LNCaP clone FGC (cell line): ENCODE measurements at places on chromosomes 2 and 18.

GRCh38 chr18:8751692-8752091 lies 46.3 kb downstream of the MTCL1 start:
- DNase-seq, result no peak

DNA sequence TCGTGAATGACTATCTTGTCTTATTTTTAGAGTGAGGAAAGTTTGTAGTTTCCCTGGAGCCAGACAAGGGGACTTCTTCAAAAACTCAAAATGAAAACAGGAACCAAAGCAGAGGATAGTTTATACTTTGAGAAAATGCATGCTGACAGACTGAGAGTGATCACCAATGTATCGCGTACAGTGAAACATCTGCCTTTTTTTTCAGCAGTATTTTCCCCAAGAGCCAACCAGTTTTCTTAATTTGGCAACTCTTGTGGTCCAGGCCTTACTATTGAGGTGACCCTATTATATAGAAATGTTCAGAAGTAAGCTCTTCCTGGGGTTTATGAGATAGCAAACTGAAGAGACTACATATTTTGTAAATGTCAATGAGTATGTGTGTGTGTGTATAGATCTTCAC lies 153.7 kb upstream of the VRK2 start:
- DNase-seq, result no peak

DNA sequence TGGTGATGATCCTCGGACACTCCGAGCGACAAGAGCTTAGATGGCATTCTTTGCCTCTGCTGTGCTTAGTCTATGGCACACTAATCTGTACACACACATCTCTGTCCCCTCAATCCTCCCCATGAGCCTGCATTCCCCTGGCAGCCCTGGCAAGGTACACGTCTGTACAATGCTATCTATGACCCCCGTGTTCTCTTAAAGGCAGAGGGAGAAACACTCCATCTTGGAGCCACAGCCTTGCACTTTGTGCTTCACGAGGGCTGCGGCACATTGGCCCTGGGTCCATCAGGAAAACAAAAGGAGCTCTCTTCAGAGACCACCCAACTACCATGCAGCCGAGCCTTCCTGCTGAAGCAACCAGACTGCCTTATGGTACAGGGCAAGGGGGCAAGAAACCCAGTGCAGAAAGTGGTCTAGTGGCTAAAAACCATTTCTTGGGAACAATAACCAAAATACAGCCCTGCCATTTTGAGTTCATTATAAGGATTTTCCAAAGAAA lies 42.5 kb downstream of the STEAP3 start:
- DNase-seq, result no peak

DNA sequence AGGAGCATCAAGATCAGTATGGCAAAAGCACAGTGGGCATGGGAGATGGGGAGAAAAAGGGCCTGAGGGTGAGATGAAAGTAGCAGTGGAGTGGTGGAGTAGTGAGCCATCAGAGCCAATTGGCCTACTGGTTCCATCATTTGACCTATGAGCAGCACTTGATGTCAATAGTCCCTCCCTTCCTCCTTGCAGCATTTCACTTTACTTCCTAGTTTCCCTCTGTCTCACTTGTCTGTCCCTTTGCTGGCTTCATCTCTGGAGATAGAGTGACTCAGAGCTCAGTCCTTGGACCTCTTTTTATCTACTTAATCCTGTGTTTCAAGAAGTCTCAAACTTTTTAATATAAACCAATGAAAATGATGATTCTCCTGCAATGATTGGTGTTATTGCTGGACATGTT lies 32.1 kb downstream of the FBXO48 start:
- no peak for DNase-seq

- DNase-seq, result no peak
Observed at GRCh38 chr2:234031207-234031606, 19.3 kb upstream of the SPP2 start.

DNA sequence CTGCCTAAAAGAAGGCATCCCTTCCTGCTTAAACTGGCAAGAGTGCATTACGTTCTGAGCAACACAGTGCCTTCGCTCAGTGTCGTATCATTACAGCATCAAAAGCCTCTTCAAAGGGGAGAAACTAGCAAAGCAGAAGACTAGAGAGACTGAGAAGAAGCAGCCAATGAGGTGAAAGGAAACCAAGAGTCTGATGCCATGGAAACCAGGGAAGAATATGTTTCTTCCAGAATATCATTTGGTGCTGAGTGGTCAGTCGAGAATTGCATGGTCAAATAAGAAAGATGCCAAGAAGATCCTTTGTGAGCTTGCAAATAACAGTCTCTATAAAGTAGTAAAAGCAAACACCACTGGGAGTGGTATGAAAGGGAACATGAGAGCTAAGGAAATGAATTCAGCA lies 312.1 kb upstream of the CHST9 start:
- DNase-seq, result peak; percentile 39

- DNase-seq, result no peak
Observed at GRCh38 chr2:181844551-181845290, 46.8 kb upstream of the ITPRID2 start.

GRCh38 chr2:198517976-198518375 lies 713.6 kb downstream of the PLCL1 start:
- DNase-seq, result no peak

GRCh38 chr2:38818565-38818964 lies 40.6 kb downstream of the GEMIN6 start:
- no peak for DNase-seq

GRCh38 chr2:148582679-148583511 lies 61.7 kb upstream of the EPC2 start:
- DNase-seq, result no peak

- no peak for DNase-seq
Observed at GRCh38 chr2:137939026-137939425, 25.2 kb upstream of the HNMT start.

DNA sequence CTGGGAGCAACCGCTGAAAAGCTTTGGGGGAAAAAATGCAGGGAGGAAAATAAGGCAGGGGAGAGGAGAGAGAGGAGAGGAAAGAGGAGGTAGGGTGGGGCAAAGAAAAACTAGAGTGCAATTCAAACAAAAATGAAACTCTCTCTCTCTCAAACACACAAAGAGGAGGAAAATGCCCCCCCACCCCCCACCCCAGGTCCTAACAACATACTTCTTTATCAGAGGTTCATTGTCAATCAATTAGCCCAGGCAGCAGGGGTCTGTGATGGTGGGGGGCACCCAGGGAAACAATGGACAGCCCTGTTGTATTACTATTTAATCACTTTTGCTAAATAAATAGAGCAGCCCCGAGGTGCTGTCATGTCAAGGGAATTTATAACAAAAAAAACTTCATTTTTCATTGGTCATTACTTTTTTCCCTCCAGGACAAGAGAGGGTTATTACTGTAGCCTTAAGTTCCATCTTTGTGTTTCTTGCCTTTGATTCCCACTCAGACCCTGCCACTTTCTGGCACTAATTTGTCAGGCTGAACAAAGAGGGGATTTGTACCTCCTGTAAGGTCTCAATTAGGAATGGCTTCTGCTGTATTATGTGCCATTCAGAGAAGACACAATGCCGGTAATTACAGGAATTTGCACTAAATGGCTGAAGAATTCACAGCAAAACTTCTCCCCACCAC lies 55.0 kb downstream of the PLEKHM3 start:
- DNase-seq, result no peak

DNA sequence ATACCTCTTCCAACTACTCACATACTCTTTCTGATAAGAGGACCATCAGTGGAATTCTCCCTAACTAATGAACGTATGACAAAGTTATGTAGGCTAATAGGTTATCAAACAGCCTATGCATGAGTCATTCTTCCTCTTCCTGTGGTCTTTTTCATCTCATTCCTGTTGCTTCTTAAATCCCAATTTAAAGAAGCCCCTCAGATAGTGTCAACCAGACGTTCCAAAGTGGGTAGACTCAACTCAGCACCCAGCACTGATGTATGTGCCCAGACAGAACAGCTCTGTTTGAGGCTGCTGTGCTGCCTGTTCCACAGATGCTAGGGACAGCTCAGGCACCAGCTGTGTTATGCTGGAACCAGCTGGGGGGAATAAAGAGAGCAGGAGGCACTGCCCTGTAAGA lies 52.6 kb downstream of the CXCR4 start:
- DNase-seq, result no peak

DNA sequence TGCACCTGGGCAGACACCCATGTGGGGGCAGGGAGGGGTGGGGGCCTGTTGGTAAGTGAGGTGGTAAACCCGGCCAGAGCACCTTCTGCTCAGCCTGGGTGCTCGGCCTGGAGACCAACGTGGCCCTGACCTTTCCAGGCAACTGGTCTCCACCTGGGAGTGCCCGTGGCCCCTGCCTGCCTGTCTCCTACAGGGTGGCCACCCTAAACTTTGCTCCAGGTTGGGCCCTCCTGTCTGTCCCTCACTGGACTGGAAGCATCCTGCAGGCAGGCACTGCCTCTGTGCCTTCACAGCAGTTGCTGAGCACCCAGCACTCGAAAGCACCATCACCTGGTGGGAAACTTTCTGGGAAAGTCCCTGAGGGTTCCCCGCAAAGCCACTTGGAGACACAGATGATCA lies 171.3 kb downstream of the TWIST2 start:
- DNase-seq, result no peak

DNA sequence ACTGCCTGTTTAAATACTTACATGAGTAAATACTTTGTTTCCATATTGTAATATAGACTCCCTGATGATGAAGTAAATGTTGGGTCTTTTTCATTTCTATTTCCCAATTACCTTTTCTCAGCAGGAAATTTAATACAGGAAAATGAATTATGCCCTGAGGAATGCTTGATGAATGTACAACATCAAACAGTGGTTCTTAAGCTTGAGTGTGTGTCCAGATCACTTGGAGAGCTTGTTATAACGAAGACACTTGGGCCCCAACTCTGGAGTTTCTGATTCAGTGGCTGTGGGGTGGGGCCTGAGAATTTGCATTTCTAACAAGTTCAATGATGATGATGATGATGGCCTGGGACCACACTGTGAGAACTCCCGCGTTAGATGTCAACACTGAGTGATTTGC lies 7.1 kb upstream of the ME2 start:
- no peak for DNase-seq

DNA sequence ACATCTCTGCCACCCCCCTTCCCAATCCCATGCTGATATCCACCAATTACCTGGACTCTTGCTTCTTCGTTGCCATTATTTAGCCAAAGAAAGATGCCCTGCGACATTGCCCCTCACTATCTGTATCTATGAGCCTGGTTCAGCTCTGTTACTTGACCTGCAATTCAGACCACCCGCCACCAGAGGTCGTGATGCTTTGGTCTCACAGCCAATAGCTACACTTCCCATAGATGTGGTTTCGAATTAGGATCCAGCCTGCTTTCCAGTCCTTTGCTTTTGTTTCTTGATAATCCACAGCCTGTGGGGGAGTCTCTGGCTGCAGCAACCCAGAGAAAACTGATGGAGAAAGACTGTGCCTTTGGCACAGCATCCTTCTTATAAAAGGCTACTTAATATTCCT lies 239.4 kb downstream of the KLHL29 start:
- DNase-seq, result no peak

GRCh38 chr2:98749066-98749450 lies 18.1 kb upstream of the MGAT4A start:
- DNase-seq, result no peak

DNA sequence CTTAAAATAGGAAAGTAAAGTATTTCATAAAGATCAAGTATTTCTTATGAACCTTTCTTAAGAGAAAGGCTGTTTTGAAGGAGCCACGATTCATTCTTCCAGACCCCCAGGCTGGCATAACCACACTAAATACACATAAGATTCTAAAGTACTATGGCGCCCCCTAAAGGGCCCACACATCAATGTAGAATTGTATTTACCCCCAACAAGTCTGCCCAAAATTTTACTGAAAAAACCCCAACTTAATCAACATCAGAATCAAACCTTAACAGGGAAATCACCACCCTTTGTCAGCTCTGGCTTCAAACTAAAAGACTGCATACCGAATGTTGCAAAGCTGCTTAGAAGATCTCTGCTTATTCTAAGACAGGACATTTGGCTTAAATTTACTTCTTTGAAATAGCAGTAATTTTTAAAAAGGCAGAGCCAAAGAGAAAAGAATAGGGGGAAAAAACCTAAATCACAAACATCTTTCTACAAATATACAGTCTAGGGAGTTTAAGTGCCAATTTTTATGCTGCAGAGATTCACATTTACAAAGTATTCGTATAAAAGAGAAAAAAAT lies 20.4 kb upstream of the BCL2 start:
- DNase-seq, result no peak

- no peak for DNase-seq
Observed at GRCh38 chr2:149815941-149816340, 228.4 kb upstream of the MMADHC start.

- no peak for DNase-seq
Observed at GRCh38 chr2:22253171-22253570, 1129.4 kb downstream of the TDRD15 start.

DNA sequence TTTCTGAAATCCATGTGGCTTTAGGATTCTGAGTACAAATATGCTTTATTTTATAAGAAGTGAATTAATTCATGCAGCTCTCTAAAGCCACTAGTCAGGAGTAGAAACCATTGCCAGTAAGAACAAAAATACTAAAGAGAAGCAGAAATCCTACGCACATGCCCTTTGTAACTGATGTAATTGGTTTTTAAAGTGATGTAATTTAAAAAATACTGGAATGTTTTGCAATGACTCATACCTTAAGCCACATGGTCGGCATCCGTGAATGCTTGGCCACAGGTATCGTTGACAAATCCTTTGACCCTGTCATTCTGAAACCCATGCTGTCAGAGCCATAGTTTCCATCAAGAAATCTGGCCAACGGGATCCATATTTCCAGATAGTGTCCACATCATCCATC lies 213.3 kb downstream of the ACKR3 start:
- no peak for DNase-seq

GRCh38 chr18:2027016-2027415 lies 544.3 kb downstream of the METTL4 start:
- no peak for DNase-seq

DNA sequence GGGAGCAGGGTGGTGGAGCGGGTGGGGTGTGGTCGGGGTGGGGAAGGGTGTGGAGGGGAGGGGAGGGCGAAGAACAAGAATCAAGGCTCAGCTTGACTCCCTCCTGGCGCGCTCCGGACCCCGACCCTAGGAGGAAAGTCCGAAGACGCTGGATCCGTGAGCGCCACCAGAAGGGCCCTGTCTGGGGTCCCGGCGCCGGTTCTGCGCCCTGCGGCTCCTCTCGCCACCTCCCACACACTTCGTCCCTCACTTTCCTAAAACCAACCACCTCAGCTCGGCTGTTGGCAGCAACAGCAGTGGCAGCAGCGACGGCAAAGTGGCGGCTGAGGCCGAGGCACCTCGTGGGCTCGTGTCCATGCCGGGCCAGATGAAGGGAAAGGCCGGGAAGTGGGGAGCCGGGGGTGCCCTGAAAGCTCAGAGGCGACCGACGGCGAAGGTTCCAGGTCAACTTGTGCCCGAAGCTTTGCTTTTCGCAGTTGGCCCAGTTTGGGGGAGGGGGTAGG lies 2.1 kb downstream of the KLHL14 start:
- DNase-seq, result no peak

- DNase-seq, result no peak
Observed at GRCh38 chr2:30331038-30331437, 99.7 kb downstream of the LBH start.

- no peak for DNase-seq
Observed at GRCh38 chr18:48263914-48264902, 145.0 kb downstream of the ZBTB7C start.

GRCh38 chr2:233012301-233012971 lies 620 bp downstream of the NGEF start:
- no peak for DNase-seq
